Endothelial cell of umbilical vein (primary cell): ENCODE measurements at places on chromosomes 2 and 18.
A peak's percentile ranks its signal among the peaks of the same experiment; 100 is the strongest.

- no peak for DNase-seq
Observed at GRCh38 chr18:7618891-7619442, 51.9 kb downstream of the PTPRM start.

GRCh38 chr2:233480490-233481202 is 85.9 kb downstream of the USP40 start:
- peak; percentile 13 for DNase-seq

- DNase-seq = no peak
Observed at GRCh38 chr2:151261977-151262291, 271 bp upstream of the RBM43 start.

- no peak for DNase-seq
Observed at GRCh38 chr2:108935271-108935741, 53.7 kb downstream of the EDAR start.

DNA sequence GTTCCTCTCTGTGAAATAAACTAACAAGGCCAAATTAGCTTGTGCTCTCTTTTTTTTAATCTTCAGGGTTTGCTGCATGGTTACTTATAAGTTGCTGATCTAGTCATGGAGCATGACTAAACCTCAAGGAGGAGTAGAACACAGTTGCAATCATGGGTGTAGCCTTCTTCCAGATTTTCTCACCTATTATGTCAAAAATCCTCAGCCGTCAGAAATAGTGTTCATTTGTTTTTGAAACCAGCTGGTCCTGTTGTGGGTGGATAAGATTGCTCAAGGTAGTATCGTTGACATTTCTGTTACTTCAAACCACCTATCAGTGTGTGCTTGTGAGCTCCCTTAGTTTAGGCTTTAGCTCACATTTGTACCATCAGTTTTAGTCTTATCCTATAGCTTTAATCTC is 11.2 kb downstream of the RELCH start:
- no peak for DNase-seq

DNA sequence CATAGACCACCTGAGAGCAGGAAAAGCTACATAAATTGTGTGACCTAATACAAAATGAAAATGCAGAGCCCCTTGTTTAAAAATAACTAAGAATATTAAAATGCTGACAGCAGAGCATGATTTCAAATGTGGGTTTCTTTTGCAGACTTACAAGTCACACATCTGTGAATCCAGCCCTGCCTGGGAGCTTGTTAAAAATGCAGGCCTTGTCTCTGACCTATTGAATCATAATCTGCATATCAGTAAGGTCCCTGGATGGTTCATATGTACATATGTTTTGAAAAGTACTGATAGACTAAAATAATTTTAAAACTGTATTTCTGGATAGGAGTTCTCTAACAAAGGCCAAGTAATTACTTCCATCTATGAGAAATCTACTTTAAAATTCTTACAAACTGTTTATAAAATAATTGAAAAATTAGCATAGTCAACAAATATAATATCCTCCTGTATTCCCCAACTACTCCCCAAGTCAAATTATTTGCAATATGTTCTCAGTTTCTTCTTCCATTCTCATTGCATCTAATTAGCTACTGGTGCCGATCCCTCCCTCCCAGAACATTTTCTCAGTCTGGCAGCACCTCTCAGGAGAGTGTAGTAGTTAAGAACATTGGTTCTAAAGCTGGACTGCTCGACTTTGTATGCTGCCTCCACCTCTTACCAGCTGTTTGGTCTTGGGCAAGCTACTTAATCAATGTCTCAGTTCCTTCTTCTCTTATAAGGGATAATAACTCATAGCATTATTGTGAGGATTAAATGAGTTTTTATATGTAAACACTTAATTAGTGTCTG is 1040.4 kb upstream of the CDH2 start:
- DNase-seq = no peak

DNA sequence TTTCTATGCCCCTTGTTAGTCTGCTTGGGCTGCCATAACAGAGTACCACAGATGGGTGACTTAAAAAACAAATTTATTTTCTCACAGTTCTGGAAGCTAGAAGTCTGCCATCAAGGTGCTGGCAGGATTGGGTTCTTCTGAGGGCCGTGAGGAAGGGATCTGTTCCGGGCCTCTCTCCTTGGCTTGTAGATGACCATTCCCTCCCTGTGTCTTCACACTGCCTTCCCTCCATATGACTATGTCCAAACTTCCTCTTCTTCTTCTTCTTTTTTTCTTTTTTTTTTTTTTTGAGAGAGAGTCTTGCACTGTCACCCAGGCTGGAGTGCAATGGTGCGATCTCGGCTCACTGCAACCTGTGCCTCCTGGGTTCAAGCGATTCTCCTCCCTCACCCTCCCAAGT is 13.1 kb upstream of the CCNYL1 start:
- no peak for DNase-seq

- DNase-seq = no peak
Observed at GRCh38 chr2:101400048-101400447, 12.7 kb upstream of the CREG2 start.

DNA sequence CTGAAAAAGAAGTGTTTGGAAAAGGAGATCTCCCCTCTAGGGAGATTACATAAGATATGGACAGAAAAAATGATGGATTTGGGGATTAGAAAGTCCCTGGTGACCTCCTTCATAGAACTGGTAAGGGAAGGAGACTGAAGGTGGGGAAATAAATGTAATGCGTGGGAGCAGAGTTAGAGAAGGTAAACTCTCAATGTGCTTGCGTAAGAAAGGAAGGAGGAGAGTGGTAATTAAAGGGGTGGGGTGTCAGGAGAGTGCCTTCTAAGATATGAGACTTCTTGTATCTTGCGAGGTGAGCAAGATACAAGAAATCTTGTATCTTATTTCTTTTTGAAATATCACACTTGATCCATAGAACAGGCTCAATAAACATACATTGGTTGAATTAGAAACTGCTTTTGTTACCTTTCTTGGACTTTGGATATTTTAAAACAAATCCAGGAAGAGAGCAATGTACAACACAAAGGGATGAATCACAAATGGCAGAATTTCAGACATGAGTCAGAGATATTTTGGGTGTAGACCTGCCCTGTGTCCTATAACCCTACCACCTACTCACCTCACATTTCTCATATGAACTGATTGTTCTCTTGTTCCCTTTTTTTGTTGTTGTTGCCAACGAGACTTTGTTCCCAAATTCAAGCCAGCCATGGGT is 342.4 kb downstream of the INSIG2 start:
- DNase-seq = no peak

DNA sequence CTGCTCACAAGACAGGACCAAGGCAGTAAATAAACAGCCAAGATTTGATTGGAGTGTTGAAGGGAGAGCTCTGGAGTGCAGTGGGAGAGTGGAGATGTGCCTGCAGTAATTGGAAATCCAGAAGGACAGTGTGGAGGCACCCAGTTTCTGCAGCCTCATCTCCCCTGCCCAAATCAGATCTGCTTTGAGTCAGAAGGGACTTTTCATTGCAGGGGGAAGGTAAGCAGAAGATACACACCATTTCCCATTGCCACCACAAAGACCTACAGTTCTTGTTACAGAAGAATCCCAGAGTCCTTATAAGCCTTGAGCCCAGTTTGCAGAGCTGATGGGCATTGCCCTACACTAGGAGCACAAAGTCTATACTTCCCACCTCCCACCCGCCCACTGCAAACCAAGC is 27.2 kb upstream of the GCFC2 start:
- no peak for DNase-seq

DNA sequence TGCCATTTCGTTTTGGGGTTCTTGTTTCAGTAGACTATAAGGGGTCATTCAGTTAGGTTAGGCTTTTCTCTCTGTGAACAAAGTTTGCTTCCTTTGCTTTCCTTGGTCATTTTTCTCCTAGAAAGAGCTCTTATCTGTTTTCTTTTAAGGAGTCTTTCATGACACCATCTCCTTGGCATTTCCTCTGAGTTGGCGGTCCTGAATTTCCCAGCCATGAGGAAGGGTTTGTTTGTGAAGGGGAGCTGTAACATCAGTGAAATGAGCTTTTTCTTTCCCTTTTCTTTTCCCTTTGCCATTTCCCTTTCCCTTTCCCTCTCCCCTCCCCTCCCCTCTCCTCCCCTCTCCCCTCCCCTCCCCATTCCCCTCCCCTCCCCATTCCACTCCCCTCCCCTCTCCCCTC is 61.7 kb downstream of the MAP4K4 start:
- peak; percentile 95 for DNase-seq

GRCh38 chr2:42848265-42848664 is 55.9 kb upstream of the HAAO start:
- DNase-seq = no peak

- DNase-seq = peak; percentile 15
Observed at GRCh38 chr2:215137741-215138340, 585 bp downstream of the ABCA12 start.

DNA sequence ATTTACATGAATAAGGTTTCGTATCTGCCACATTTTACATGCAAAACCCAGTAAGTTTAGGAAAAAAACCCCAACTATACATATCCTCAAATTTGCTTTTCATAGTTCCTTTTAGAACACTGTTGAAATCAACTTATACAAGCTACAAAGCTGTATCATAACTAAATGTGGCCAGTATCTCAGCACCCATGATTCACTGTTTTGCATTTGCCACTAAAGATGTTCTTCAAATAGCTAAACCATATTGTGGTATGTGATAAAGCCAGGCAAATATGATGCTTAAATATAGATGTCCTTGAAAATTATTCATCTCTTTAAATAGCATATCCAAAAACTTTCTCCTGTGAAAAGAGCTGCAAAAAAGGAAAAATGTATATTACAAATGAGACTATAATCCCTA is 29.9 kb downstream of the ROCK2 start:
- no peak for DNase-seq

DNA sequence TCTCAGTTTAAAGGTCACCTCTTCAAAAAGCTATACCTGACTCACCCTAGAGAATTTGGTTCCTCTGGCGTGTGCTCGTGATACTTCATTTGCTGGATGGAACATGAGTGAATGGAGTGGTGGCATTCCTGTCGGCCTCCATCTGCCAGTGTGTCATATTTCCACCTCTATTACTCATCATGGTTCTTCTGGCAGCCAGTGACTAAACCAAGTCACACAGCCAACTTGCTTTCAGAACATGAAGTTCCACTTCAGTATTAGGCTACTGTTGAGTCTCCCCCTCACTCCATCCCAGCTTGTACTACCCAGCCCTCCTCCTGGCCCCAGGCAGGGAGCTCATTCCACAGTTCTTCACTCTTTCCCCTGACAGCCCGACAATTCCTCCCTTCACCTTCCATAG is 169.8 kb downstream of the MREG start:
- peak; percentile 88 for DNase-seq

DNA sequence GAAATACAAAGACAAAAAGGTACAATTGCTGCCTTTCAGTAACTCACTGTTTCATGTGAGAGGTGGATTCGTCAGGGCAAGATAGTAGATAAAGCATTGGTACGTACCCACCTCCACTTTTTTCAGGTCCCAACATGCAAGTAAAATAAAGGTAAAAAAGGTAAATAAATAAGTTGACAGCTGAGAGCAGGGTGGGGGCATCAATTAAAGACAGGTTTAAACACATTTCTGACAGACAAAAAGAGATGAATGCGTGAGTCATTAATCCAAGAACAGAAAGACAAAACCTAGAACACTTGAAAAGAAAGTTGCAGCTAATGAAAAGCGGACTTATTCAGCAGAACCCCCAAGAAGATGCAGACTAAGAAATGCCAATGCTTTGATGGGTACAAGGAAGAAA is 979.6 kb upstream of the CDH2 start:
- DNase-seq = peak; percentile 5

- DNase-seq = no peak
Observed at GRCh38 chr18:61414086-61414485, 80.9 kb downstream of the CDH20 start.

DNA sequence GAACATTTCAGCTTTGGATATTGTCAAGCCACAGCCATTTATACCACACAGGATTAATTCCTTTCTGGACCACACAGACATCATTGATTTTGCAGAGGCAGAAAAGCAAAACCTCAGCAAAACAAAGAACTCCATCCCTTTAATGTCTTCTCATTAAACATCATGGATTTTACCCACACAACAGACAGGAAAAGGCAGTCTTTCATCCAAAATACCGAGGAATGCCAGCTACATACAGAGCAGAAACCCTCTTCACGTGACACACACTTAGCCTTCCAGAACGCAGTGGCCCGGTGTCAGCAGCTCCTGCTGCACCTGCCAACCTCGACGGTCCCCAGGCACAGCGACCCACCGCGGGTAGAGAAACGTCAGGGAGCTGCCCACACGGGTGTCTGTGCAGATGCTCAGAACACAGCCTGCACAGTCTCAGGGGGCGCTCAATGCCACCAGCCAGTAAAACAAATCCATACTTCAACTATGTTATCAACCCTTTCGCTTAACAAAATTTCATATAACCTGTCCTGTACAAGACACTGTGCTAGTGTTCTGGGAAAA is 304.5 kb downstream of the EIPR1 start:
- DNase-seq = no peak

DNA sequence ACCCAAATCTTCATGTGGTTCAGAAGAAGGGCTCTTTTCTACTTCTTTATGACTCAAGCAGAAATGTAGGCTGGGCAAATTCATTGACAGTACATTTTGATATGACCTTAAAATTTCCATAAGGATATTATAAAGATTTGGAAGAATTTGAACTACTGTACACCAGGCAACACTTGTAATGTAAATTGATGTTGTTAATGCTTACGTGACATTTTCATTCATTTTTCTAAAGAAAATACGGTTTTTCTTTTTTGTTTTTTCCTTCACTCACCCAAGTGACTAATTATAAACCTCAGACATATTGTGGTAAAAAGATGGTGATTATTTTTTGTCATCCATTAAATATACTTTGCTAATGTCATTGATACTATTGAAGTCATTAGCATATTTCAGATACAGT is 17.4 kb downstream of the AFTPH start:
- DNase-seq = no peak

DNA sequence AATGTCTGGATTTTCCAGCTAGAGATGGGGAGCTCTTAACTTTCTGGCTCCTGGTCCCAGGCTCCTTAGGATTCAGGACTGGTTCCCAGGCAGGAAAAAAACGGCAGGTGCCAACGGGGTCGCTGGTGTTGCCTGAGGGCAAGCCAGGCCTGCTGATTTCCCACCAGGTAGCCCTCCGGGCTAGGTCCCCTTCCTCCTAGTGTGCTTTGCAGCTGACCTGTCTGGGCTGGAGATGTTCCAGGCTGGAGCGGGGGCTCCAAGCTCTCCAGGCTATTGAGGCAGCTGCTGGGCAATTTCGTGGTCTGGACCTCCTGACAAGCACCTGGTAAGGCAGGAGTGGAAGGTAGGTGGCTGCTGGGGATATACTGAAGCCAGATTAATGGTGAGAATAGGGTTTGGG is 2.0 kb upstream of the MRPL53 start:
- DNase-seq = no peak
